ENCODE measurements at places on chromosomes 4 and X.

- DNase-seq: no peak
Observed at GRCh38 chr4:168618577-168619265, 121.9 kb downstream of the PALLD start.

GRCh38 chr4:176031922-176032321 is 33.7 kb upstream of the WDR17 start:
- DNase-seq: no peak

GRCh38 chr4:134422776-134423175 is 221.2 kb upstream of the PABPC4L start:
- DNase-seq: no peak

GRCh38 chr4:73869130-73870055 is at the start of gene CXCL1:
Gene CXCL1 (plus strand): TSS chr4:73869393. CDS start chr4:73869471, 78 bp downstream.
- no peak for DNase-seq

DNA sequence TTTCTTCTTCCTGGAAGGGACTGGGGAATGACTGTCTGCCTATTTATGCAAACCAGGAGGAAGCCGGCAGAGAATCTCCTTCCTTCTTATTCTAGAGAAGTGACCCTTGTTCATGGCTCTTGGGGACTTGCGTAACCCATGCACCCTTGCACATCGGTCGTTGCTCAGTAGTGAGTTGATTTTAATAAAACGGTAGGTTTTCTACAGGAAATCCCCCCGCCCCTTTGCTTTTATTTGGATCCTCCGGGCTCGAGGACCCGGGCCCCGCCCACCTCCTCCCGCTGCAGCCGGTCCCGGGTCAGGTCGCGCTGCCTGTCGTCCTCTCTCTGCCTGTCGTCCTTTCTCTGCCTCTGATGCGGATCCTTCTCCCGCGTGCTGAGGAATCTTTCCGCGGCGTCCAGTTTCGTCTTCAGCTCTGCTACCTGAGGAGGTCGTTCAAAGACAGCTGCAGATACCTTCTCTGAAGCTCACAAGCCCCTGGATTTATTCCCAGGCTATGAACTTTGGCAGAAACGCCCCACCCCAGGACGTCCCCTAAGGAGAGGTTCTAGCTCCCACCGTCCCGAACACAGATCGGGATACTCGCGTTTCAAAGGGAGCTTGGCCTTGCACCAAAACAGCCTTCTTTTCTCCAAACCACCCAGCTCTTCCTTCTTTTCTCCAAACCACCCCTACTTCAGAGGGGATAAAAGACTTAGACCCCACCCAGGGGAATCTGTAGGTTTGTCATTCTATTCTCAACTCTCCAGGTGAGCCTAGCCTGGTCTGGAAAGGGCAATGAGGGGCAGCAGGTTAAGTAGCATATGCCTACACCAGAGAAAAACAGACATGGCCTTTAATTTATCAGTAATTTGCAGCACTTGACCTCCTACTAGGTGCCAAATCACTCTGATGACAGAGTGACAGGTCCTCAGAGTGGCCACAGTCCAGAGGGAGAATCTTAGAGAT is 7.0 kb downstream of the TNIP3 start:
- no peak for DNase-seq

DNA sequence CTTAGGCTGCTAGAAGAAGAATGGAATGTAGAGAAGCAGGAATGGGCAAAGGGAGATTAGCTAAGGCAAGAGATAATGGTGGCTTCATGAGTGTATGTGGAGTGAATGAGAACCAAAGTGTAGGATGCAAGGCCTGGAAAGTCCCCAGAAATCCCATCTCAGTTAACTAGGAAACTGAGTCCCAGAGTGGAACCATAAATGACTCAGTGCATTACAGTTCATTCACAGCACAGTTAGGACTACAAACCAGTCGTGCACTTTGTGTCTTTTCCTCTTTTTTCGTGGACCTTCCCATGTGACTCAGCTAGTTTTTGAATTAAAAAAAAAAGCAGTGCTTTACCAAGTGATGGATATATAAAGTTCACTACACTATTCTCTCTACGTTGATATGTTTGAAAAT is 27.7 kb upstream of the REST start:
- no peak for DNase-seq

- no peak for DNase-seq
Observed at GRCh38 chr4:69092190-69092589, 4.1 kb upstream of the UGT2B7 start.

DNA sequence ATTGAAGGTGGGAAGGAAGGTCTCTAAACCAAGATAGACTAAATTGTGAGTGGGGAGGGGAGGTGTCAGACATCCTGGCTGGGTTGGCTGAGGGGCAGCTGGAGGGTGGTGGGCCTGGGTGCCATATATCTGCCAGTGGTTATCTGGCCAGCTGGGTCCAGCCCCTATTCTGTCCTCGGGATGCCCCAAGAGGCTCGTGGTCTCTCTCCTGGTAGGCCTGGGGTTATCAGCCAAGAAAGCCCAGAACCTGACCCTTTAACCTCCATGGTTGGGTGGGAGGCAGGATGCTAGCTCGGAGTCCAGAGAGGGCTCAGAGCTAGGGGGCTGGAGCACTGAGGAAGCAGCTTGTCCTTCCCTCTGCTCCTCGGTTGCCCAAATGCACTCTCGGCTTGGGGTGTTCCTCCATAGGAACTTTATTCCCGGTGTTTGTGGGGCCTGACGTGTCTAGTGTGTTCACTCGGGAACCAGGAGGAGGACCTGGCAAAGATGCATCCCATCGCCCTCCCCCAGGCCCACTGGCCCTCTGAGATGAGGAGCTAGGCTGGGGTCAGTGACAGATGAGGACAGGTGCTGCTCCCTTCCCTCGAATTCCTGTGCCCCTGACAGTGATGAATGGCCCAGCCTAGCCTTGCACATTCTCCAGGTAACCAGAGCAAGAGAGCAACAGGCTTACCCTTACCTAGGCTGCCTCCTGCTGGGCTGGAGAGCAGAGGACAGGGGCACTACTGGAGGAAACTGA is 5.2 kb upstream of the EFNB1 start:
- DNase-seq: no peak

GRCh38 chr4:125529071-125529470 is 214.3 kb downstream of the FAT4 start:
- DNase-seq: no peak

- DNase-seq: no peak
Observed at GRCh38 chr4:61374447-61374891, 174.3 kb downstream of the ADGRL3 start.

GRCh38 chr4:185938654-185939053 is 126.7 kb upstream of the SORBS2 start:
- DNase-seq: no peak

GRCh38 chr4:122203407-122203806 is 51.3 kb downstream of the BLTP1 start:
- no peak for DNase-seq

DNA sequence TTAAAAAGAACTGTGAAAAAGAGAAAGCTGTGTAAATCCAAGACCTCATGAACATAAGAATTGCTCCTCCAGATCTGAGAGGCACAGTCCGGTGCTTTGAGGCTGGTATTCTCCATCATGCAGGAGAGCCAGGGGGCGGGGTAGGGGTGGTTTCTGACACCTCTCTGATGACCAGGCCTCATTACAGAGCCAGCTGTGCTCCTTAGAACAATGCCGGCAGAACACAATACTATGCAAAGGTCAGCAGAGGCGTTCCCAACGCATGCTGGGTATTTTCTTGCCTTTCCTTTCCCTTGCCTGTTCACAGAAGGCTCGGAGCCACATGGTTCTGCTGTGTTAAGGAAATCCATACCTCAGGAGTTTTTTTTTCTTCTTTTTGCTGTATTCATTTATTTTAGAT is 91.2 kb upstream of the SOD3 start:
- no peak for DNase-seq

DNA sequence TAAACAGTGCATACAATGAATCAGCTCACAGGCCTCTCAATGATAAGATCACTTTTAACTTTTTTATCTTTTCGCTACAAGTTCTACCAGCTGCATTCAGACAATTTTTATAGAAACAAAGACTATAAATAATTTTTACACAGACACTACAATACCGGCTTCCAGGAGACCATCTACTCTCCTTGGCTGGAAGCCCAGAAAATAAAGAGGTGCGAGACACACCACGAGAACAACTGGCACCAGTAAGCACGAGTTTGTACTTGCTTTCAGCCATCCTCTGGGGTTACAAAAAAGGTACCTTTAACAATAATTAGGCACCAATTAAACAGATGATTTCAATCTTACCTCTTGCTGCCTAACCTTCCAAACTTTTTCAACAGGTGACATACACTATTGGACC is 11.2 kb upstream of the PRDX4 start:
- no peak for DNase-seq

DNA sequence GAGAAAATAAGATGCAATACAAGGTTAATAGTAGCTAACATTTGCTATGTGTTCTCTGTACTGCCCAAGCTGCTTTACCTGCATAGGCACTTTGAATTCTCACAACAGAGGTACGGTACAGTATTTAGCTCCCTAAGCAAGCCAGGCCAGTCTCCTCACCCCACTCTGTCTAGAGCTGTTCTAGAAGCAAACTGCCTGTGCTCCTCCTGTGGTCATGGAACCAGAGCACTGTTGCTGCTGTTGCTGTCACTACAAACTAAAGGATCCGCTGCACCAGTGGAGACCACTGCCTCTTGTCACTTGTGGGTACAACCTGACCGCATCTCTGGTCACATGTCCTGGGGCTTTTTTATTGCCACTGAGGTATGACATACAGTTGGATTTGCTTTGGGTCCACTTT is 19.6 kb downstream of the ZNF330 start:
- no peak for DNase-seq

DNA sequence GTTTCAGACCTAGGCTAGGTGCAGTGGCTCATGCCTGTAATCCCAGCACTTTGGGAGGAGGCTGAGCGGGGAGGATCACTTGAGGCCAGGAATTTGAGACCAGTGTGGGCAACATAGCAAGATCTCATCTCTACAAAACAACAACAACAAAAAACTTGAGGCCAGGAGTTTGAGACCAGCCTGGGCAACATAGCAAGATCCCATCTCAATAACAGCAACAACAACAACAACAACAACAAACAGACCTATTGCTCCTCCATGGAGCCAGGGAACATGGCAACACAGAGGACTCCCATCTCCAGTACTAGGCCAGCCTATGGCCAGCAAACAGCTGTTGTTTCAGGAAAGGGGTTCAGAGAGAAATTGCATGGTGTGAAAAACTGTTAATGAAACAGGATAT is 43.4 kb downstream of the SLC16A2 start:
- DNase-seq: no peak

DNA sequence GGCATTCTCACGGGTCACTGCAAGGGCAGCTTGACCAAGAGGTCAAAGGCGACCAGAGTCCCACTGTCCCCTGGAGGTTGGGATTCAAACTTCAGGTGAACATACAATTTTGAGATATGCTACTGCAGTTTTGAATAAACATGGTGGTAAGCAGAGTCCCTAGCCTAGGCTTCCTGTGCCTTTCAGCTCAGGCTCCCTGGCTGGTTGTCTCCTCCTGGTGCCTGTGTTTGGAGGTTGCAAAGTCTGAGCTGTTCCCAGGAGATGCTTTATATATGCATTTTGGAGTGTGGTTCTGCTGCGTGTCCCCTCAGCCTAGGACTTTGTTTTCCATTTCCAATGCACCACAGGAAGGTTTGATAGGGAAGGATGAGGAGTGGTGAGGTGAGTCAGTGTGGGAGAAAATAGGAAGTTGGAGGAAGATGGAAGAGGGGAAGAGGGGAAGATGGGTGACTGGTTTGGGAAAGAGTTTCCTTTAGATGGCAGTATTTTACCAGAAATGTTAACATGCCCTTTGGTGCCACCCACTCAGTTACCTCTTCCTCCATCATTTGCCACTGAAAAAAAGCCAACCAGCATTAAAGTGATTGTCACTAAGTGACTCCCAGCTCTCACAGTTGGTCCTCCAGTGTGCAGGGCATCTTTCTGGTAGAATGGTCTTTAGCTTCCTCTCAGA is 211.7 kb upstream of the AGTR2 start:
- DNase-seq: no peak

Data from omental fat pad (tissue), 4 donors.